ENCODE measurements at places on chromosomes 7 and 10. TPM values are rescaled to one million over a fixed set of nuclear protein-coding genes. Genes with fewer than 3 reads are reported as not detected.

Gene ADARB2
- 21.2 TPM for total RNA-seq

Gene ASIC3
- total RNA-seq = 6.0 TPM

DNA sequence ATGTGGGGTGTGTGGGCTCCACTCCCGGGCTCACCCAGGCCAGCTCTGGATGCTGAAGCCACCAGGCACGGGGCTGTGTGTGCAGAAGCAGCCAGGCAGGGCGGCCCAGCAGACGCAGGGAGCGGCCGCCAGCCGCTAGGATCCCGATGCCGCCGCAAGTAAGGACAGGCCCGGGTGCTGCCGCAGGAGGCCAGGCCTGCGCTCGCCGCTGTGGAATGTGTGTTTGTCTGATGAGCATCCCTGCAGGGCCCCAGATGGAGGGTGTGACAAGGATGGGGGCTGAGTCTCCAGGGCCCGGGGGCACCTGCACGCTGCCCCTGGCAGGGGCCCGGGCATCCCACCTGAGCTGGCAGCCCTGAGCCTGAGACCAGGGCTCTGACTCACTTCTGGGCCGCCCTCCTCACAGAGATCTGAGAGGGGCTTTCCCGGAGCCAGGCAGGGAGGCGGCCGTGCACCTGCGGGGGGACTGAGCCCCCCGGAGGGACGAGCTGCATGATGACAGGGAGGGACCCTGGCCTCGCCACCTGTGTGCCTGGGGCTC lies 101.5 kb downstream of the FOXL3 start:
- DNase-seq = no peak

GRCh38 chr10:33509231-33509831 lies 174.9 kb upstream of the NRP1 start:
- DNase-seq = peak; percentile 39

DNA sequence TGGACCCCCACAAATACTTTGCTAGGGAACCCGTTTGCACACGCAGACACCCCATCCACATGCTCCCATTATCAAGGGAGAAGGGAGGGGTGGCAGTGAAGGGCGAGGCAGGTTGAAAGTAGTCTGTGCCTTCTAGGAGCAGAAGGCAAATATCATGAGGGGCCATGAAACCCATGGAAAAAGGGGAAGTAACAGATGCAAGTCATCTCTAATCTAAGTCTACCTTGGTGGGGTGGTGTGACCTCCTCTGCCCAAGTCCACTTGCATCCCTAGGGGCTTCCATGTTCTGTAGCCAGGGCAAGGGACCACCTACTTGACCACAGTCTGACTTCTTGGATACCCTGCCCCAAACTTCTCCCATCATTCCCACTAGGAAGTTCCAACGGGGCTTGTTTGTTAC lies 5.5 kb downstream of the GIMAP6 start:
- no peak for DNase-seq

DNA sequence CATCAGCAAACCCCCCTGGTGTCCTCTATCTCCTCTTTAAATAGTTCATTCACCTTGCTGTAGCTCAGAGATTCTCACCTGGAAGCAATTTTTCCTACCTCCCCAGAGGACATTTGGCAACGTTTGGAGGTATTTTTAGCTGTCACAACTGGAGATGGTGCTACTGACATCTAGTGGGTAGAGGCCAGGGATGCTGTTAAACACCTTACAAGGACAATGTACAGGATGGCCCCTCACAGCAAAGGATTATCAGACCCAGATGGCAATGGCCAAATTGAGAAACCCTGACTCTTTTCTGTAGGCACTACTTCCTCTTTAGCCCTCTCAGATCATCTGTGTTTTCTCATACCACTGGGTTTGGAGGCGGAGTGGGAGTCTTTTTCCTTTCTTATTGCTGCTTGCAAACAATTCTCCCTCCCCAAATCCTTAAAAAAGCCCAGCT lies 13.2 kb upstream of the TRA2A start:
- no peak for DNase-seq

GRCh38 chr7:149883452-149883861 lies 9.7 kb downstream of the ATP6V0E2 start:
- DNase-seq = no peak

- no peak for DNase-seq
Measured at GRCh38 chr10:78494179-78494578, 460.5 kb downstream of the RPS24 start.

- no peak for DNase-seq
Measured at GRCh38 chr10:117727421-117727820, 184.9 kb downstream of the EMX2 start.

- no peak for DNase-seq
Measured at GRCh38 chr10:35637462-35637861, 4.6 kb downstream of the FZD8 start.

DNA sequence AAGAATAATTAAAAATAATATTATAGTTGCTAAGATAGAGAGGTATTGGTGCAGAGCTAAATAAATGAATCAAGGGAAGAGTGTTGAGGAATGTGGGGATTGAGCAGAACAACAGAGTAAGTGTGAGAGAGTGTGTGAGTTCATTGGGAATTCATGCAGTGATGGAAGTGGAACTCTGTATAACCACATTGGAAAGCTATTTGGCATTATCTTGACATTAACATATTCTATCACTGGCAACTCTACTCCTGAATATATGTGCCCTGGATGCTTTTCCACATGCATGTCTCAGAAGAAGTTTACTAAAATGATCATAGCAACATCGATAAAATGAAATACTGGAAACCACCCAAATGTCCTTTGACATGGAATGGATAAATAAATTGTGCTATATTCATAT lies 164.1 kb downstream of the SEMA3E start:
- no peak for DNase-seq

GRCh38 chr10:654647-654996 lies 34.8 kb downstream of the DIP2C start:
- DNase-seq = no peak

- no peak for DNase-seq
Measured at GRCh38 chr10:20817646-20818045, 79.5 kb downstream of the NEBL start.

- no peak for DNase-seq
Measured at GRCh38 chr10:53006663-53007526, 234.3 kb upstream of the MBL2 start.

- DNase-seq = no peak
Measured at GRCh38 chr10:11035301-11035991, 17.8 kb downstream of the CELF2 start.

- DNase-seq = no peak
Measured at GRCh38 chr10:67539312-67539711, 156.7 kb downstream of the CTNNA3 start.
